ENCODE measurements at places on chromosomes 16 and 17.
A peak's percentile ranks its signal among the peaks of the same experiment; 100 is the strongest.

GRCh38 chr16:9205661-9206060 is 114.2 kb downstream of the HAPSTR1 start:
- no peak for DNase-seq

DNA sequence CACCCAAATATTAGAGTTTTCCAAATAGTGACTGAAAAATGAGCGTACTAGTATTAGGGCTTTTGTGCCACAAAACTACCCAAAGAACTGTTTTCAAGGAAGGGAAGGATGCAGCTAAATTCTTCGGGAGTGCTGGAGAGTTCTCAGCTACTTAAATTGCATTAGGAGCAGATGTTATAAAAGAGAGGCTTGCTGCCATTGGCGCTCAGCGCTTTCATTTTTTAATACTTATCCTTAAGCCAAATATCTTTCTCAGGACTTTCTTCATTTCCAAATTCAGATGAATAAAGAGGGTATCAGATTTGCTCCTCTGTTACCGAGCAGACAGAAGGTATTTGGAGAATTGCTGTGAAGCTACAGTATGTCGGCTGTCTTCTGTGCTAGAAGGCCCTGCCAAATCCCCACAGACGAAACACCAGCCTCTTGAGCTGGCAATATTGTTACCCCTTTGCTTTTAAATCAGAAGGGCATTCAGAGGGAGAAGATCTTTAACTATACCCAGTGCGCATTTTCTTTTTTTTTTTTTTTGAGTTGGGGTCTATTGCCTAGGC is 47.2 kb upstream of the CLEC18A start:
- DNase-seq: no peak

- DNase-seq: no peak
Measured at GRCh38 chr16:11689031-11689840, 21.0 kb downstream of the SNN start.

- no peak for DNase-seq
Measured at GRCh38 chr16:64295466-64295865, 826.4 kb downstream of the CDH11 start.

GRCh38 chr16:81096715-81097208 is 567 bp upstream of the GCSH start:
- no peak for DNase-seq

GRCh38 chr16:24036614-24037013 is 200.8 kb downstream of the PRKCB start:
- DNase-seq: peak; percentile 11

- no peak for DNase-seq
Measured at GRCh38 chr16:27706866-27707685, 157.1 kb downstream of the KATNIP start.

DNA sequence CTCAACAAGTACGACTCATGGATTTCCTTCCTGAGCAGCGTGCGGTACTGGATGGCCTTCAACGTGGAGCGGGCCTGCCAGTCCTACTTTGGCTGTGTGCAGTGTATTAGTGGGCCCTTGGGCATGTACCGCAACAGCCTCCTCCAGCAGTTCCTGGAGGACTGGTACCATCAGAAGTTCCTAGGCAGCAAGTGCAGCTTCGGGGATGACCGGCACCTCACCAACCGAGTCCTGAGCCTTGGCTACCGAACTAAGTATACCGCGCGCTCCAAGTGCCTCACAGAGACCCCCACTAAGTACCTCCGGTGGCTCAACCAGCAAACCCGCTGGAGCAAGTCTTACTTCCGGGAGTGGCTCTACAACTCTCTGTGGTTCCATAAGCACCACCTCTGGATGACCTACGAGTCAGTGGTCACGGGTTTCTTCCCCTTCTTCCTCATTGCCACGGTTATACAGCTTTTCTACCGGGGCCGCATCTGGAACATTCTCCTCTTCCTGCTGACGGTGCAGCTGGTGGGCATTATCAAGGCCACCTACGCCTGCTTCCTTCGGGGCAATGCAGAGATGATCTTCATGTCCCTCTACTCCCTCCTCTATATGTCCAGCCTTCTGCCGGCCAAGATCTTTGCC is 9.0 kb downstream of the HAS3 start:
- DNase-seq: no peak

GRCh38 chr17:59451706-59452105 is 113.7 kb upstream of the DHX40 start:
- DNase-seq: no peak
